A549 treated with dexamethasone at 1 μM for 4 hours (cell line): ENCODE measurements at places on chromosomes 13 and 19. TPM values are rescaled to one million over a fixed set of nuclear protein-coding genes. Genes with fewer than 3 reads are reported as not detected.

CACNA1A gene
- 0.04 to 0.32 TPM (median 0.10 TPM) in 5 replicates for total RNA-seq

LILRB3 gene
- 0.07 to 0.39 TPM (median 0.30 TPM) in 5 replicates for total RNA-seq

NLRP7 gene
- total RNA-seq, result not detected in 5 replicates

TMEM238 gene
- total RNA-seq, result 2.4 to 7.0 TPM (median 4.2 TPM) in 5 replicates

KANK3 gene
- 5.9 to 7.3 TPM (median 6.7 TPM) in 5 replicates for total RNA-seq
